Right ventricle myocardium inferior (tissue), 1 donor: ENCODE measurements at places on chromosomes 12 and 14. TPM values are rescaled to one million over a fixed set of nuclear protein-coding genes. Genes with fewer than 3 reads are reported as not detected.
A peak's percentile ranks its signal among the peaks of the same experiment; 100 is the strongest.

- DNase-seq = no peak
Observed at GRCh38 chr12:110776410-110776809, 33.7 kb upstream of the PPP1CC start.

OR11H12 gene
- total RNA-seq = not detected

DNA sequence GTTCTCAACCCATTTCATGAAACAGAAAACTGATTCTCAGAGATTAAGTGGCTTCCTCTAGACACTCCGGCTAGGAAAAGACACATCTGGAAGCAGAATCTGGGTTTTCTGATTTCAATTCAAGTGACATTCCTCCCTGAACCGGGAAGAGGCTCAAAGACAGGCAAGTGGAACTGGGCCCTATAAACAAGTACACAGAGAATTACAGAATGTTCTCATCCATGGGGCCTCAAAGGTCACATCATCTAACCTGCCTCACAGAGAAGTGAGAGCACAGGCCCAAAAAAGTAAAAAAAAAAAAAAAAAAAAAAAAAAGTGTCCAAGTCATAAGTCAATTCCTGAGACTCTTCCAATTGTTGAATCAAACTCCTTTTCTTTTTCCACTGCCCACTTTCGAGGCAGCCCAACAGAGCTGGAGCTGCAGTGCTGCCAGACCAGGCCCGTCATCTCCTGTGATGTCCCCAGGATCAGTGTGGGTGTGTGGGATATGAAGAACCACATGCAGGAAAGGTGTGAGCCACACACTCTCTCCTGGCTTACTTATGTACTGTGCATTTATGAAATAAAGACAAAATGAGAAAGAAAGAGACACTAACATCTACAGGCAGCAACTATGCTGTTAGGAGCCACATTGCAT lies 2.8 kb upstream of the KRT1 start:
- no peak for DNase-seq

GRCh38 chr14:72682188-72682587 lies 211.7 kb downstream of the DPF3 start:
- DNase-seq = no peak

GRCh38 chr12:6647083-6647604 lies at the start of gene ACRBP:
ACRBP (minus strand) TSS chr12:6647432; CDS start chr12:6647366, 66 bp downstream.
- DNase-seq = peak; percentile 94

GRCh38 chr14:99157246-99157645 lies 114.8 kb downstream of the BCL11B start:
- DNase-seq = no peak

DNA sequence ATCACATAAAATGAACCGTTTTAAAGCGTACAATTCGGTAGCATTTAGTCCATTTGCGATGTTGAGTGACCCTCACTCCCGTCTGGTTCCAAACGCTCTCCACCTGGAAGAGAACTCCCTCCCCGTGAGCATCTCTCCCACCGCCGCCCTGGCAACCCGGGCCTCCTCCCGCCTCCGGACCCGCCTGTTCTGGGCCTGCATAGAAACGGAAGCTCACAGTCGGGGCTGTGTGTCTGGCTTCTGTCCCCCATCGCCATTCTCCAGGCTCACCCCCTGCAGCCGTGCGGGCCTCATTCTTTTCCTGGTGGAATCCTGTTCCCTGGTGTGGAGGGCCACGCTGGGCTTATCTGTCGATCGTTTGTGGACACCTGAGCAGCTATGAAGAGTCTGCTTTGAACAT lies 17.3 kb downstream of the LRCOL1 start:
- DNase-seq = peak; percentile 37

- peak; percentile 70 for DNase-seq
Observed at GRCh38 chr14:105151838-105152793, 16.5 kb downstream of the JAG2 start.

DNA sequence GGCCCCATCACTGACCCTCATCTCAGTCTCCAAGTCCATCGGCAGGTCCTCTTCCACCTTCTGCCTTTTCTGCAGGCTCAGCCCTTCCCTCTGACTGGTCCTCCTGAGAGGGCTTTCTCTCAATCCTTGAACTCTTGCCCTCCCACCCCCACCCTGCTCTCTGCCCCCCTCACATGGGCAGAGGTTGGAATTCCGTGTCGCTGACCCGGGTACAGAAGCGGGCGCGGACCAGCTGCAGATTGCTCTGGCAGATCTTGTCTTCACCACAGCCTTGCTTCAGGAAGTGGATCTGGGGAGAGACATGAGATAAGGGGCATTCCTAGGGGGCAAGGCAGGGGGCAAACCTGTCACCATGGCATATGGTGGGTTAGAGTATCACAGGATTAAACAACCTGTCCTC lies 12.4 kb downstream of the ITGA7 start:
- no peak for DNase-seq

KRT8 gene
- 117 TPM for total RNA-seq

DNA sequence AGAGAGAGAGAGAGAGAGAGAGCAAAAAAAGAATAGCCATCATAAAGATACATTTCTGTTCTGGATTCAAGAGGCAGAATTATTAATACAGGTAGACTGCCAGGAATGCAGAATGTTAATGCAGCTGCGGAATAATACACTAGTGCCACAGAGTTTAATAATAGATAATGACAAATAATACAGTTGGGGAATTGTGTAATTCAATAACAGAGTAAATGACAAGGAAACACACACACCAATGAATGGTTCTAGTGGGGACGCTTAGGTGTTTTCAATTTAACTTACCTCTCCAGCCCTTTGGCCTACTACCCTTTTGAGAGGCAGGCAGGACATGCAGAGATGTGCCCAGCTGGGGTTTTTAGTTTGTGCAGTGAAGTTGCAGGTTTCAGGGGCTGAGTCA lies 313.9 kb downstream of the NRXN3 start:
- DNase-seq = no peak

DNA sequence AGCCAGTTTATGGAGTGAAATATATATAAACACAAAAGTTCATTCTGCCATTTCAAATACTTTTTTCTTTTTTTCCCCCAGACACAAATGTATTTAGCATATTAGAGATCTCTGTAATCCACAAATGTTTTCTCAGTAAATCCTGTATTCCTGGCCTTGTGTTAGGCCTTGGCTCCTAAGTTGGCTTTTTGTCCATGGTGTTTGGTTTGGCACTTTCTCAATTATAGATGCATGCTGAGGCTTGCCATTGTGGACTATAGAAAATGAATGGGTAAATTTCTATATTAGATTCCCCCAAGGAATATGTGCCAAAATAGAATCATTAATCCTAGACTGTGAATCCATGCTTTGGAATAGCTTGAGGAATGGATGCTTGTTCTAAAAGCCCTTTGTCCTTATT lies 17.0 kb downstream of the RIC8B start:
- no peak for DNase-seq

GRCh38 chr12:71438670-71439361 lies 782 bp upstream of the LGR5 start:
- no peak for DNase-seq

DNA sequence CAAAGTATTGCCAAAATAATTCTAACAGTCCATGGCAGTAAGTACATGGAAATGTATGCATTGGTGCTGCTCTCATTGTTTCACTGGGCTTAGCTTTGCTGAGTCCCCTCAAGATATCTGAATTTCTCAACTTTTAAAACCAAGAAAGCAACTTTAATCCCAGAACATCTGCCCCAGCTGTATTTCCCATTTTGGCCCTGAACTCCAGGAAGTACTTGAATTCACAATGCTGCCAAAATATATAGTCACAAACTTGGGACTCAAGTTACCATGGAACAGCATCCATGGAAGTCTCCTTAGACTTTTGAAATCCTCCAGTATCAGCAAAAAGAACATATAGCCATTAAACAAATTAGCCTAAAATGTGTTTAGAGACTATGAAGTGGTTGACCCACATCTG lies 78.5 kb upstream of the FLRT2 start:
- no peak for DNase-seq

CELA1 gene
- not detected for total RNA-seq

DNA sequence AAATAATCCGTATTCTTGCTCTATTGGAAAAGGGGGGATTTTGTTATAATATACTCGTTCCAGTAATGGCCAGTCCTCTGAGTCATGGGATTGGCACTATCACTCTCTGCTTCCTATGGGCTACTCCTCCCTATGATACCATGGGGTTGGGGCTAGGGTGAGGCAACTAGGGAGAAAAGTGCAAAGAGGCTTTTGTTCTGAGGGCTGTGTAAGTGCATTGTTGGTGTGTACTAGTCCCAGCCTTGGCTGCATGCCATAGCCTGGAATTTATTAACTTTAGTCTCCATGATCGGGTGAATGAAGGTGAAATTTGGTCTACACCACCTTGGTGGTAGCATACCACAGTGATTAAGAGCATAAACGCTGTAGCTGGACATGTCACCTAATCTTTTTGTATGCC lies 247.6 kb downstream of the RPAP3 start:
- no peak for DNase-seq

DNA sequence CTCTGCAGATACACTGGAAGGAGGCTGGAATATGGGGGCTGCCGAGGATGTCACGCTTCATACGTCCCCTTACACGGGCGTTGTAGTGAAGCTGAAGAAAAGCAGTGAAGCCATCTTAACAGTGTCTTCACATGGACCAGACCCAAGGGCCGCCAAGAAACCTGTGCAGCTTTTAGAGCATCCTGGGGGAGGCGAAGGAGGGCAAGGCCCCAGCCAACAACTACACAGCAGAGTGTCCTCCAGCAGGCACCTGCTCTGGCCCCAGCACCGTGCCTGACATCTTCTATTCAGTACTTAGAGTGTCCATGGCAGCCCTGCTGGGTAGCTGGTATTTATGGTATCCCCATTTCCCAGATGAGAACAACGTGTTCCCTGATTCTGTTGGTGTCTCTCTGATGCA lies 48.9 kb upstream of the RIN3 start:
- no peak for DNase-seq

- DNase-seq = no peak
Observed at GRCh38 chr12:88577537-88577936, 2.7 kb downstream of the KITLG start.

DNA sequence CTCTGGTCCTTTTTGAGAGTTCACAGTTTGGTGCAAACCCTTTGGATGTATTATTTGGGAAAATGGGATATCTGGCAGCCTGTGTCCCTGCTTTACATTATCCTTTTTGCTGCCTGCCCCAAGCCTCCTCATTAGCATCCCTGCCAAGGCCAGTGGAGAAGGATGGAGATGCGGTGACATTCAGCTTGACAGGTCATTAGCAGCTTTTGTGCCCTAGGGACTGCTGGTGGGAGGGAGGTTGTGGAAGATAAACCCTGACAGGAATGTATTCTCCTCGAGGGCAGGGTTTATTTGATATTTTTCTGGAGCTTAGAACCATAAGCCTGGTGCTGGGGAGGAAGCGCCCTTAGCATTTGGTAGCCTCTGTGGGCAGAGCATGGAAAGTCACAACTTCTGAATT lies 49.3 kb downstream of the PTPN11 start:
- no peak for DNase-seq

DNA sequence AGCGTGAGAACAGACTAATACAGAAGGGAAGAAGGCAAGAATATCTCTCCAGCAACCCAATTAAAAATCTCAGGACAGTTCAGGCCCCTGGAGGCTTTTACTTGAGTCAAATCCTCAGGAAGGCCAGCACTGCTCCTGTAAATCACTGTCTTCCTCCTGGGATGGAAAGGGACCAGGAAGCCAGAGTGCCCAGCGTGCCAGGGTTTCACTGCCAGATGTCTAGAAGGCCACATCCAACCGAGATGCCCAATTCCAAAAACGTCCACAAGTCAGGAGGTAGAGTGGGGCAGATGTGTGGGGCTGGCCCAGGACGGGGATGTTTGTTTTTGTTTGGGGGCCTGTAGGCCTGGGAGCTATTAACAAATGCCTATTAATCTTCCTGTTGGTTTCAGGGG lies 332.0 kb downstream of the MED13L start:
- DNase-seq = no peak

DNA sequence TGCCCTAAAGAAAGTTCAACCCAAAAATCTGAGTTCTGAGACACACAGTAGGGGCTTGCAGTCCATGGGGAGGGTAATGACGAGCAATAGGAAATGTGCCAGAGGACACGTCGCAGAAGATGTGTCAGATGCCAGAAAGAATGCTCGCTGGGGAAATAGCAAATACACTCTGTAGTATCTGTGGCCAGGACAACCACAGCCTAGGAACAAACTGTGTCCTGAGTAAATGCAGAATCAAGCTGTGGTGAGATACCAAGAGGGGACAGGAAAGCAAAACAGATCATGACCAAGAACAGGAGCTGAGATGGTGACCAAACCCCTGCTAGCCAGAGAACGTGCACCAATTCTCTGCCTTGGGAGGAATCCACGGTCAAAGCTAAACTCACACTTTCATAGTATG lies 9.1 kb downstream of the CRACR2A start:
- DNase-seq = no peak

DNA sequence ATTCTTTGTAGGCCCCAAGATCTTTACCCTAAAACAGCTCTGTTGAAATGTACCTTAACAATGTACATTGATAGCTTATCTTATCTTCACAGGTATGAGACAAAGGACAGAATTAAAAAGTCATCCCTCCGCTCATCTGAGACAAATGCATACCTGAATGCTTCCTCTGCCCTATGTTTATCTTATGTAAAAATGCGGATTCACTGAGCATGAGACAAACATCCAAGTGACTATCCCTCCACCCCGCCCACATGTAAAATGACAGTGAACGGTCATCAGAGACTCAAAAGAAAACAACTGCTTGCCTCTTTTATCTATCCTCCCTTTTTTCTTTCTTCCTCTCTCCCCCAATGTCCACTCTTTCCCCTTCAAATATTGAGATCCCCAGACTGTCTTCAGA lies 37.2 kb upstream of the ZNF740 start:
- DNase-seq = no peak

- DNase-seq = no peak
Observed at GRCh38 chr14:50086321-50086711, 30.1 kb downstream of the VCPKMT start.

- no peak for DNase-seq
Observed at GRCh38 chr12:454833-455232, 4.9 kb upstream of the B4GALNT3 start.

GRCh38 chr12:68904351-68904962 lies 28.5 kb downstream of the CPM start:
- DNase-seq = no peak

RPS6KL1 gene
- 19.1 TPM for total RNA-seq

- DNase-seq = no peak
Observed at GRCh38 chr12:128402486-128403243, 135.7 kb downstream of the TMEM132C start.

- DNase-seq = no peak
Observed at GRCh38 chr14:52413729-52414408, 99.8 kb downstream of the PTGER2 start.

GRCh38 chr14:99968941-99969340 lies 96.3 kb upstream of the EVL start:
- DNase-seq = no peak

- no peak for DNase-seq
Observed at GRCh38 chr14:54654605-54655004, 87.7 kb downstream of the SAMD4A start.

TPPP2 gene
- total RNA-seq = 1.1 TPM

DNA sequence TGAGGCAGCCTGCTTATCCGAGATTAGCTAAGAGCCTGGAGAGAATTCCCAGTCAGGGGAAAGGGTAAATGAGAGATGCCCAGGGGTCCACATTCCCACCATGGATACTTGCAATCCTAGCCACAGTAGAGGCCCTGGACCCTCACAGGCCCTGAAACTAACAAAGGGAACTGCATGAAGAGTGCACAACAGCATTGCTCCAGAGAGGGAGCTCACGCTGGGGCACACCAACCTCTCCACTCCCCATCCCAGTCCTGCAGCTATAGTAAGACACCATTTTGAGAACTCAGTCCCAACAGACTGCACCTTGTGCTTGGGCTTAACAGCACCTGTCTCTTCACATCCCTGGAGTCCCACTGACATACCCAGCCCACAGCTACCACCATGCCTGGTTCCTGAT lies 30.5 kb downstream of the CEP83 start:
- no peak for DNase-seq
